Osteocyte (in vitro differentiated cells): ENCODE measurements at places on chromosomes 13 and 19. TPM values are rescaled to one million over a fixed set of nuclear protein-coding genes. Genes with fewer than 3 reads are reported as not detected.
A peak's percentile ranks its signal among the peaks of the same experiment; 100 is the strongest.

The FRY gene
- total RNA-seq, result 1.1 and 2.0 TPM in 2 replicates

The SPACA4 gene
- not detected in 2 replicates for total RNA-seq

GRCh38 chr13:75308222-75308621, 173.7 kb downstream of the TBC1D4 start:
- no peak for DNase-seq

- peak; percentile 82 for DNase-seq
These were observed 38.7 kb upstream of the ARHGEF7 start for GRCh38 chr13:111076155-111077013.

GRCh38 chr19:20165971-20166592, 932 bp upstream of the ZNF486 start:
- no peak for DNase-seq
